Lower lobe of right lung (tissue), 2 donors: ENCODE measurements at places on chromosomes 5 and 9.

GRCh38 chr5:37658440-37658839 is 181.4 kb downstream of the GDNF start:
- DNase-seq: no peak

GRCh38 chr9:12843735-12844134 is 68.9 kb downstream of the LURAP1L start:
- DNase-seq: no peak

DNA sequence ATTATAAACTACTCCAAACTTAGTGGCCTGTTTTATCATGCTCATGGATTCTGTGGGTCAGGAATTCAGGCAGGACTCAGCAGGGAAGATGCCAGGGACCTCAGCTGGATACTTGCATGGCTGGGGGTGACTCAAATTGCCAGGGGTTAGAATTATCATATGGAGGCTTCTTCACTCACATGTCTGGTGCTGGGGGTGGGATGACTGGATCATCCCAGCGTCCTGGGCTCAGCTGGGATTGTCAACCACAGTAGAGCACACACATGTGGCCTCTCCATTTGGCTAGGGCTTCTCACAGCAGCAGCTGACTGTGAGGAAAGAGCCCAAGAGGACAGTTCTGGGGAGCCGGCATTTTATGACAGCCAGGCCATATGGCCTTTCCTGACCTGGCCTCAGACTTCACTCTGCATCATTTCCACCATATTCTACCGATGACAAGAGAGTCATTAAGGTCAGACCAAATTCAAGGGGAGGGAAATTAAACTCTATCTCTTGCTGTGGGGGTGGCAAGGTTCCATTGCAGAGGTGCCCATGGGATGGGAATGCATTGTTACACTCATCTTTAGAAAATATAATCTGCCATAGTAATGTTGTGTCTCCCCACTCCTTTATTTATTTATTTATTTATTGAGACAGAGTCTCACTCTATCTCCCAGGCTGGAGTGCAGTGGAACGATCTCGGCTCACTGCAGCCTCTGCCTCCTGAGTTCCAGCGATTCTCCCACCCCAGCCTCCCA is 5.2 kb upstream of the GRK6 start:
- DNase-seq: no peak

- DNase-seq: no peak
These were observed 35.6 kb downstream of the NFIB start for GRCh38 chr9:14278291-14278721.
